ENCODE measurements at places on chromosomes 6 and 20.

GRCh38 chr6:45495429-45496084, 117.8 kb upstream of the SUPT3H start:
- DNase-seq, result peak; percentile 69

DNA sequence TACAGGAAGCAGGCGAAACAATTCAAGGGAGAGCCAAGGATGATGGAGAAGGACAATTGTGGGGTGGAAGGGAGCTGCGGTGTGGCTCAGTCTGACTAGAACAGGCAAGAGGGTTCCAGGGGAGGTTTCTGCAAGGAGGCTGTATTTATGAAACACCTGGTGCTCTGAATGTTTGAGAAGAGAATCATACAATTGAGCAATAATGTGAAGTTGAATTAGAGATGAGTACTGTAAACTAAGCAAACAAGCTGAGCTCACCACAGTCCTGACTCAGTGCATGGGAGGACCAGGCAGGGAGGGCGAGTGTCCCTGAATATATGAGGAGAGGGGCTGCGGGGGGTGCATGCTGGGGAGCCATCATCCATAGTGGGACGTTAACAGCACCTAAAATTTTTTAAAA, 279.7 kb downstream of the KIF16B start:
- no peak for DNase-seq

GRCh38 chr20:22226849-22227700, 357.3 kb downstream of the FOXA2 start:
- no peak for DNase-seq

DNA sequence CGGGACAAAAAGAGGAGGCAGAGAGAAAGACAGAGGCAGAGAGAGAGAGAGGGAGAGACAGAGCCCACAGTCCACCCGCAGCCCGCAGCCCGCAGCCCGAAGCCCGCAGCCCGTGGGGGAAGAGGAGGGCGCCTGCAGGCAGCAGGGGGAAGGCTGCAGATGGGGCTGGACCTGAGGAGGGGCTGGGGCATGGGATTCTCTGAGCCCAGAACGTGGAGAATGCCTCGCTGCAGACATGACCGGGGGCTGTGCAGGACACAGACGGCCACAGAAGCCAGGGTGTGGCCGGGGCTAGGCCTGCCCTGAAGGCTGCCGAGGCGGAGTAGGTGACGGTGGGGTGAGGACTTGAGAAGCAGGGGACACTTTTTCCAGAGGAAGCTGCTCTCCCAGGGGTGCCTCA, 6.5 kb upstream of the SLCO4A1 start:
- DNase-seq, result no peak

DNA sequence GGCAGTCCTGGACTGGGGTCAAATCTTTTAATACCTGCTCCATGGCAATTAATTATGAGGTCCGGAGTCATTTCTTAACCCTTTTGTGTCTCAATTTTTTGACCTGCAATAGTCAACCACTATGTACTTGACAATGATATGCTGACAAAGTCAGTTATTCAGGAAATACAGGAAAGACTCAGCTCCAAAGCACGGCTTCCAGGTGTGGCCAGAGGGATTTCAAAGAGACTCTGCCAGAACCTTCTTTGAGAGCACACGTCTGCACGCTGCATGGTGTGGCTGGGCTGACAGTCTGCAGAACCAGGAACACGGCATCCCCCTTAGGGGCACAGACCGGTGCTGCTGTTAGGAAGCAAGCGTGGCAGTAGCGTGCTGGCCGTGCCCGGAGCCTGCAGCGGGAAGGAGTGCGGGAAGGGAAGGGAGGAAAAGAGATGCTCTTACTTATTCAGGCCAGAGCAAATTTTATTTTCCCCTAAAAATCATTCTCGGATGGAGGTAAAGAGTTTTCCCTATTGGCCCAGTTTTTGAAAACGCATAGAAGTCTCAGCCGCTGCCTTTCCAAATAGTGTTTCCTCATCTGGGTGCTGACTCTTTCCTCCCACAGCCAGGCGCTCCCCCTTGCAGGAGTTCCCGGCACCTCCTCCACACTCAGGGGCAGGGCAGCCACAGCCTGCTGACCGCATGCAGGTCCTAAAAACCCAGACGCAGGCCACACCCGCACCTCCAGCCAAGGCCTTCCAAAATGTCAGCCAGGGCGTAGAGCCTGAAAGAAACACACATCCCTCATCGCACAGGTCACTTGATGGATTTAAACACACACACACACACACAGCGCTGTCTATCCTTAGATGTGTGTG, 187.4 kb upstream of the SNX9 start:
- DNase-seq, result no peak

DNA sequence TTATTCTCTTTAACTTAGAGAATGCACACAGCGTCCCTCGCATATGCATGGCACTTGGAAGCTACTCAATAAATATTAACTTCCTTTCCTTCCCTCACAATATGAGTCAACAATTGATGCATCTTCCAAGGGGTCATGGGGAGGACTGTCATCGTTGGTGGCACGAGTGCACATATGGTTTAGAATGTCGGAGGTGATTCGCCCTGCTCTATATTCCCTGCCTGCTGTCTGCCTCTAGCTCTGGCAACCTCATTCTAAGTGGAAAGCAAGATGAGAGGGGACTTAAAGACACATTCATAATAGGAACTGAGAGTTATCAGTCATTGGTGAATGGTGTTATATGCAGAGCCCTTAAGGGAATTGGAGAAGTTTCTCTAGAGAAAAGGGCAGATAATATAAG, 44.6 kb downstream of the MAK start:
- no peak for DNase-seq

- no peak for DNase-seq
Observed at GRCh38 chr6:144340541-144341371, 55.6 kb downstream of the UTRN start.

- no peak for DNase-seq
Observed at GRCh38 chr6:20755631-20756030, 221.4 kb downstream of the CDKAL1 start.

DNA sequence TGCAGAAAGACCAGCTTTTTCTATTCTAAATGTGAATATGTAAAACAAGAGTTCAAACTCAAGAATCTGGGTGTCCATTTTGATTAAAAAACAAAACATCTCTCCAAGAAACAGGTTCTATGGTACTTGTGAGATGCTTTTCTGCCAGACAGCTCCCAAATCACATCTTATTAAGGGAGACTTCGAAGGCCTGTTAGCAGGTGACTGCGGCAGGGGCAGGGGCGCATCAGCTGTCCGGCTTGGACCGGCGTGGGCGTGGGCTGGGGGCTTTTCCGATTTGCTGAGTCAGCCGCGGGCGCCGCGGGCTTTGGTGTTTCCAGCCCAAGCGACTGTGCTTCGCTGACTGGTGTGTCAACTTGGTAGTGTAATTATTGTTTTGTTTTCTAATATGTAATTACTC, 32.6 kb downstream of the TFAP2A start:
- DNase-seq, result no peak

- no peak for DNase-seq
Observed at GRCh38 chr6:111356551-111356950, 126.5 kb downstream of the REV3L start.

- no peak for DNase-seq
Observed at GRCh38 chr6:106849120-106849519, 125.4 kb downstream of the CD24 start.

- DNase-seq, result no peak
Observed at GRCh38 chr6:16671302-16672289, 89.7 kb downstream of the ATXN1 start.

DNA sequence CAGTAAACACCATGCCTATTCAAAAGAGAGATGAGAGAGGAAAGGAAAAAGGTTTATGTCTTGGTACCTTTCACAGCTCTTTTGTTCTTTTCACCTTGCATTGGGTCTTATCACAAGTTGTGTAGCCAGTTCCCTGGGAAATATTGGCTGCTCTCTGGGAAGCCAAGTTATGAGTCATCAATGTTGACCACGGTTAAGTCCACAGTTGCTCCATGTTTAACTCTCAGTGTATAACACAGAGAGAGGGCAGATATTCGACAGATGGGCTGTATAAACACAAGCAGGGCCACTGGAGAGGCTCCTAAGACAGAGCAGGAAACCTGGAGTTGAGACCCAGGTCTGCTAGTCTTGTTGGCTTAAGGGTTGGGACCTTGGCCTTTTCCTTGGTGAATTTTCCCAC, 718.6 kb downstream of the QKI start:
- DNase-seq, result no peak

DNA sequence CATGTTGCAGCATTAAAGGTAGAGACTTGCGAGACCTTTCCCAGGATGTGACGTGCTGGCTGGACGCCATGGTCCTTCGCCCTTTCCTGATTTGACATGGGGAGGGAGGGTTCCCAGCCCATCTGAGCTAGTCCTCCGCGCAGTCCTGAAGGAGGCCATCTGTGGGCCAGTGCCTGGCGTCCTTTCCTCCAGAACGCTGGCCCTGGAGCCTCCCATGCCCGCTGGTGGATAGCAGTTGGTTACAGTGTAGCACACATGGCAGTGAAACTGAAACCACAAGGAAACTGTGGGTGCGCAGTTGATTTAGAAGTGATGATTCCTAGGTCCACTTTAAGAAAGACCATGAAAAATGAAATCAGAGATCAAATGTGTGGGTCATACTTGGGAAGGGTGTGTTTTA, 193.7 kb downstream of the CDH4 start:
- no peak for DNase-seq

GRCh38 chr6:95093154-95093553, 484.2 kb upstream of the MANEA start:
- no peak for DNase-seq

DNA sequence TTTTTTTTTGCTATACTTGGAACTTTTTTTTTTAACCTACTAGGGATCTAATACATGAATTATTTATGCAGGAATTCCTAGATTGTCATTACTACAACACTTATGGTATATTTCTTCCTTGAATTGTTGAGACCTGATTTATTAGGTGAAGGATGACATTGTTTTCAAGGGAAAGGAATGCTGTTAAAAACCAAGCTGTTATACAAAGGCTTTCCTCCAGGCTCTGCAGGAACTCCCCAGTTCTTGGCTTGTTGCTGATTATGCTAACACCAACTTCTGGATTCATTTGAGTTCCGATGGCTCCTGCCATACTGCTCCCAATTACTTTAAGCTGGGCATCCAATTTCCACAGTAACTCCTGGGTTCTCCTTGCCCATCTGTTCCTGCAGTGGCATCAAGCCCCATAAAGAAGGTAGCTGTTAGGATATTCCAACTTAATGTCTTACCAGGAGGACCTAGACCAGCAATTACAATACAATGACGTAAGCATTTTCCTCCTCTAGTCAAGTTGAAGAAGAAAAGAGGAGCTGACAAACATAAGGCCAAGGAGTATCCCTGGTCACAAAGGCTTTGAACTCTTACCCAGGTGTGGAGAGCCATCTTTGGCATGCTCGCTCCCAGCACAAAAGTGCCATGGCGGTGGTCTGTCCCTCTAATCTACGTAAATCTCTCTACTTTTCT, 215.9 kb upstream of the AGPAT4 start:
- no peak for DNase-seq

- DNase-seq, result no peak
Observed at GRCh38 chr20:25286917-25287316, 39.0 kb downstream of the PYGB start.

DNA sequence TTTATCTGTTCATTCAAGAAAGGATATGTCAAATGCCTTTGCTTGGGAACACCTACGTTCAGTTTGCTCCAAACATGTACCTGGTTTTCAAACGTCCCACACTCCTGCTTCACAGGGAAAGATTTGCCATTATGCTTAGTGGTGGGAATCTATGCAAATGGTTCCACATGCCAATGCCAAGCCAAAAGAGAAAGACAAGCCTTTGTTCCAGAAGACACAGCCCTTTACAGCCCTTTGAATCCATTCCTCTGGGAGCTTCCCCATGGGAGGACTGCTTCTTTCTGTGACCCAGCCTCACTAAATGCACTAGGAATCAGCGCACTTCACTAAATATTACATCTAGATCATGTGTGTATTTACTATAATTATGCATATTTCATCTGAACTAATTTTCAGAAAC, 619.5 kb downstream of the PRKN start:
- DNase-seq, result no peak

DNA sequence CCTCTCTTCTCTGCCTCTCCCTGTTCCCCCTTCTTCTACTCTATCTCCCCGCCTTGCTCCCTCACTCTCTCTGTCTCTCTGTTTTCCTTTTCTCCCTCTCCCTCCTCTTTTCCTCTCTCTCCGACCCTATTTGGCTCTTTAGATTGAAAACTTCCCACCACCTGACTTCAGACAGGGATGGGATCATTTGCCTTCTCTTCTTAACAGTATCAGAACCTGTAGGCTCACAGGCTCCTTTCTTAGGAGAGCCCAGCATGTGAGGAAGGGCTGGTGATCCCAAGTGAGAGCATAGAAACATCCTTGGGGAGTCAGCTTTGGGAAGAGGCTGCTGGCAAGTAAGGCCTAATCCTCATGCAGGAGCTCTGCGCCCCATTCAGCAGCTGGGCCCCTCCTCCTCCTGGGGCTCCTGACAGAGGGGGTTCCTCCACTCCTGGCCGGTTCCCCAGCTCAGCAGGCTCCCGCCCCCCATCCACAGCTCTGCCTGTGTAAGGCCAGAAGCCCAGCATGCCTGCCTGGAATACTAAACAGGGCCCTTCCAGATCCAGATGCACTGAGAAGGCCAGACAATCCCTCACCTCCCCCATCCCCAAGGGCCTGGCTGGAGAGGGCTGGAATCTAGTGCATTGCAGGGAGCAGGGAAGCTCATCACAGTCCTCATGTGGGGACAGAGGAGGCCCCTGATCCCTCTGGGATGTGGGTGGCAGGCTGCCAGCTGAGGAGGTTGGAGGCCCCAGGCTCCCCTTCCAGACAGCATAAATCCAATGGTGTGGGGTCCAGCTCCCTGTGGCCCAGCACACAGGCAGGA, 93.4 kb downstream of the PTPRT start:
- no peak for DNase-seq

GRCh38 chr20:25022680-25023079, 30.1 kb upstream of the APMAP start:
- no peak for DNase-seq

GRCh38 chr6:1227935-1228753, 83.8 kb upstream of the FOXQ1 start:
- no peak for DNase-seq

DNA sequence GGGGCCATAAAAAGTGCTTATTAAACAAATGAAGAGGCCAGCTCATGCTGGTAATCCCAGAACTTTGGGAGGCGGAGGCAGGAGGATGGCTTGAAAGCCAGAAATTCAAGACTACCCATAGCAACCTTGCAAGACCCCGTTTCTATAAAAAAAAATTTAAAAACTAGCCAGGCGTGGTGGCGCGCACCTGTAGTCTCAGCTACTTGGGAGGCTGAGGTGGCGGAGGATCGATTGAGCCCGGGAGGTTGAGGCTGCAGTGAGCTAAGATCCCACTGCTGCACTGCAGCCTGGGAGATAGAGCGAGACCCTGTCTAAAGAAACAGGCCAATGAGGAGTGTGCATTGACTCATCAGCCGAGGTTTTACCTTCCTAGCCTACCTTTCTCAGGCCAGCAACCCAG, 15.2 kb downstream of the NPEPL1 start:
- no peak for DNase-seq

- no peak for DNase-seq
Observed at GRCh38 chr20:61722146-61722678, 343.5 kb downstream of the TAF4 start.

DNA sequence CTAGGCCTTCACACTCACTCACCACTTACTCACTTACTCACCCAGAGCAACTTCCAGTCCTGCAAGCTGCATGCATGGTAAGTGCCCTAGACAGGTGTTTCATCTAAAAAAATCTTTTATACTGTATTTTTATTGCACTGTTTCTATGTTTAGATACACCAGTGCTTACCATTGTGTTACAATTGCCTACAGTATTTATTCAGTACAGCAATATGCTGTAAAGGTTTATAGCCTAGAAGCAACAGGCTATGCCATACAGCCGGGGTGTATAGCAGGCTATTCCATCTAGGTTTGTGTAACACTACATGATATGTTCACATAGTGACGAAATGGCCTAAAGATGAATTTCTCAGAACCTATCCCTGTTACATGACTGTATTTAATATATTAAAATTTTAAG, 37.1 kb upstream of the KCNK5 start:
- no peak for DNase-seq

GRCh38 chr6:43476746-43477145, 624 bp upstream of the TJAP1 start:
- DNase-seq, result no peak

Data from suppressor macrophage (primary cell).